ENCODE measurements at places on chromosomes 6 and 20.

GRCh38 chr6:145028144-145028818 is 707.0 kb downstream of the EPM2A start:
- no peak for DNase-seq

- no peak for DNase-seq
Measured at GRCh38 chr6:132344811-132345210, 56.5 kb downstream of the MOXD1 start.

GRCh38 chr6:35108309-35108885 is 32.7 kb downstream of the TCP11 start:
- DNase-seq = no peak

- no peak for DNase-seq
Measured at GRCh38 chr6:10655508-10656055, 38.8 kb downstream of the C6orf52 start.

DNA sequence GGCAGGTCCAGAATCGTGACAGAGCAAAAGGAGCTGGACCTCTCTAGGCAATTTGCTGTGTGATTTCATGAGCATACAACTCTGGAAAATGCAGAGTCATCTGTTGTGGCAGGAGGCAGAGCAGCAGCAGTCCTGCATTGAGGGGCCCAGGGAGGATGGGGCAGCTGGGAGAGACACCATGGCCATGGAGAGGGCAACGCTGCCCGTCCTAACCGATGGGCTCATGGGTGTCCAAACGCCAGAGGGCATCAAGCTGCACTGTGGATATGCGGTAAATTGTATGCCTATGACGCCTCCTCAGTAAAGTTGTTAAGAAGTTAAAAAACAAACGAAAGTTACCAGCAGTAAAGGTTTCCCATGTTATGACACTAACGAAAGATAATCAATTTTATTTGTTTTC is 42.2 kb upstream of the DACT2 start:
- DNase-seq = no peak

DNA sequence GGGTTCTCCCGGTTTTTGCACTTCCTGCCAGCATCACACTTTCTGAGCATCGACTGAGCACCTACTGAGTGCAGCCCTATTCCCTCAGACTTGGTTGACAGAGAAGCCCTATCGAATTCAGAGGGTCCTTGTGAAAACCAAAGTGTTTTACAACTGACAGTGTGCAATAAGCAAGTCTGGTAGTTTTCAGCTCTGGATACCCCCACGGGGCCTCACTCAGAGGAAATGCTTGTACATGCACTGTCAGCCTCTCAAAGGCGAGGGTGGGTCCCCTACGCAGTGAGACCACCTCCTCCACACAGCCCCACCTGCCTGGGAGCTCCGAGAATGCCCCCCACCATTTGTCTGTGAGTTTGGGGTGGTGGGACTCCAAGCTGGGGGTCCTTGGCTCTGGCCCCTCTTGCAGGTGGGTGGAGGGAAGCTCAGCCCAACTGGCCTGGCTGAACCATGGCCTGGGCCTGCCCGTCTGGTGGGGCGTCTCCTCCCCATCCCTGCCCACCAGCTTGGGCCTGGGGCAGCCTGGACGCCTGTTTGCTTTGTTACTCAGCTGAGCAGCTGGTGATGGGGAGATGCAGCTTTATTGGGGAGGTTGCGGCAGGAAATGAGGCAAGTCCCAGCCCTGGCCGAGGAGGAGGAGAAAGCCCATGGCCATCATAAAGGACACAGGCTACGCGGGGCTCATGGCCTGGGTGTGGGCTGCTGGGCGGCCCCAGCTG is 1.7 kb downstream of the SPDEF start:
- DNase-seq = no peak

- no peak for DNase-seq
Measured at GRCh38 chr6:13248994-13249393, 79.3 kb downstream of the TBC1D7 start.

Data from activated T-cell treated with anti-CD3 and anti-CD28 coated beads, Interleukin-2, amount 50 U/mL, for 4 hours (primary cell).